Ascending aorta (tissue), 2 donors: ENCODE measurements at places on chromosomes 1 and 21.

DNA sequence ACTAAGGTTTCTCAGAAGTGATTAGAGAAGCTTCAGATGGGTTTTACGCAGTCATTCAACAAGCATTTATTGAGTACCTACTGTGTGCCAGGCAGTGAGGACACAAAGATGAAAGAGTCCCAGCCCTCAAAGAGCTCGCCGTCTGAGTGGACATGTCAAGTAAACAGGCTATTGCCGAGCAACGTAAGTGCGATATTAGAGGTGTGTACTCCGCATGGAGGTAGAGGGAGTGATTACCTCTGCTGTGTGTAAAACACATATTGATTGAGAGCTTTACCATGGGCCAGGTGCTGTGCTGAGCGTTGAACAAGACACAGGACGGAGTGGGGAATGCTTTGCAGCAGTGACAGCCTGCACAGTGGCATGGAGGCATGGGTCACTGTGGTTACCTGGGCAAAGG is 49.5 kb upstream of the GPR37L1 start:
- no peak for DNase-seq

DNA sequence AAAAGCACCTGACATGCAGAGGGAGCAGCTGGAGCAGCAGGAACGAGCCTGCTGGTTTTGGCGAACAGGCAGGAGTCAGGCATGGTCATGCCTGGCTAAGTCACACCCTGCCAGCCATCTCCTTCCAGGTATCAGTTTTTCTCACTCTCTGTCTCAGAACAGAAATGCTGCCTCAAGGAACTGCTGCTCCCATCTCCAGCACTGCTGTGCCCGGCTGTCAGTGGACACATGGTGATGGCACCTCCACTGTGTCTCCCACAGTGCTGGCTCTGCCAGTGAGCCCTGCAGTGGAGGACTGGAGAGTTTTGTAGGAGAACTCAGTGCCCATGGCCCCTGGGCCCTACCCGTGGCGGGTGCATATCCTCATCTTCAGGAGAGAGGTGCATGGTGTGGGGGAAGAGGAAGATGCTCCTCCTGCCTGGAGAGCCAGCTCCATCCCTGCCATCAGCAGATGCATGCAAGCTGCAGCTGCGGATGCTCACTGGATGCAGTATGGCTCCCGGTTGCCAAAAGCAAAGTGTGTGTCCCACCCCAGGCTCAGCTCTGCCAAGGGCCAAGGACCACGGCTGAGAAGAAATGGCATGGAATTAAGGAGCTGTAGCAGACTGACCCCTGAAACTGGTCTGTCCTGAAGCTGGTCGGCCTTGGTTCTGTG is 114.7 kb downstream of the GRIK3 start:
- DNase-seq = no peak

GRCh38 chr1:181179279-181179986 is 90.9 kb downstream of the IER5 start:
- DNase-seq = no peak

DNA sequence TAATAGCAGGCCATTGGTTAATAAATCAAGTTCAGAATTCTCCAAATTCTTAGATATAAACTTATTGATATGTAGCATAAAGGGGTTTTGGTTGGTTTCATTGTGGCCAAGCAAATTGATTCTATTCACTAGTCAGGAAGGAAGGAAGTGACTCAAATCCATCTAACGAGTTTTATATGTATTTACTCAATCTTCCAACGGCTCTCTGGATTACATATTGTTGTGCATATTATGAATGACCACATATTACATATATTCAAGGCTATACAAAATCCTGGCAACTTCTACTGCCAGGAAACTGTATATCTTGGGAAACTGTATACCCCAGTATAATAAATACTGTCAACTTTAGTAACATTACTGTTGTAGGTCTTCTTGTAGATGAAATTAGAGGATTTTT is 20.1 kb upstream of the PDE4B start:
- DNase-seq = no peak

GRCh38 chr1:25723250-25723880 is 76.6 kb upstream of the SELENON start:
- DNase-seq = no peak

- DNase-seq = no peak
Observed at GRCh38 chr1:101086783-101087182, 61.2 kb upstream of the DPH5 start.

GRCh38 chr1:217453816-217454215 is 177.1 kb downstream of the GPATCH2 start:
- no peak for DNase-seq

GRCh38 chr1:25034736-25035522 is 104.9 kb upstream of the RUNX3 start:
- no peak for DNase-seq

DNA sequence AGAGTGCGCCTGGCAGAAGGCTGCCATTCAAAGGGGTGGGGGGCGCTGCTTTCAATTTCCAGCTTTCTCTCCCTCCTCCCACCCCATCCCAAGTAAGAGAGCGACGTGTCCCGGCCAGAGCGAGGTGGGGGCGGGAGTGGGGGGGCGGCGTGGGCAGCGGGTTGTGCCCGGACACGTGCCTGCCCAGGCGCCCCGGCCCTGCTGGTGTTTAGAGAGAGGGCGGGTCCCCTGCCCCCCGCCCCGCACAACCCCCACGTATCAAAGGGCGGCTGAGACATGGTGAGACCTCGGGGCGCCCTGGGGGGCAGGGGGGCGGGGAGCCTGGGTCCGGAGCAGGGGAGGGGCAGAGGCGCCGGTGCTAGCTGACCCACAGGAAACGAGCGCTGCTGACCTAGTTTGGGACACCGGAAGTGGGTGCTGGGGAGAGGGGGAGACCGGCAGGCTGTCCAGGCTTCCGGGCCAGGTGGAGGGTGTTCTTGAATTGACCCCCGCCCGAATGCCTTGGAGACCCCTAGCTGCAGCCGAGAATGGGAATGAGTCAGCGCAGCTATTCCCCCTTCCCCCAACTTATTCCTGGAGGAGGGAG is 1.3 kb downstream of the ZBTB7B start:
- DNase-seq = peak; percentile 88

GRCh38 chr1:31714442-31715086 is 10.7 kb upstream of the COL16A1 start:
- peak; percentile 95 for DNase-seq

DNA sequence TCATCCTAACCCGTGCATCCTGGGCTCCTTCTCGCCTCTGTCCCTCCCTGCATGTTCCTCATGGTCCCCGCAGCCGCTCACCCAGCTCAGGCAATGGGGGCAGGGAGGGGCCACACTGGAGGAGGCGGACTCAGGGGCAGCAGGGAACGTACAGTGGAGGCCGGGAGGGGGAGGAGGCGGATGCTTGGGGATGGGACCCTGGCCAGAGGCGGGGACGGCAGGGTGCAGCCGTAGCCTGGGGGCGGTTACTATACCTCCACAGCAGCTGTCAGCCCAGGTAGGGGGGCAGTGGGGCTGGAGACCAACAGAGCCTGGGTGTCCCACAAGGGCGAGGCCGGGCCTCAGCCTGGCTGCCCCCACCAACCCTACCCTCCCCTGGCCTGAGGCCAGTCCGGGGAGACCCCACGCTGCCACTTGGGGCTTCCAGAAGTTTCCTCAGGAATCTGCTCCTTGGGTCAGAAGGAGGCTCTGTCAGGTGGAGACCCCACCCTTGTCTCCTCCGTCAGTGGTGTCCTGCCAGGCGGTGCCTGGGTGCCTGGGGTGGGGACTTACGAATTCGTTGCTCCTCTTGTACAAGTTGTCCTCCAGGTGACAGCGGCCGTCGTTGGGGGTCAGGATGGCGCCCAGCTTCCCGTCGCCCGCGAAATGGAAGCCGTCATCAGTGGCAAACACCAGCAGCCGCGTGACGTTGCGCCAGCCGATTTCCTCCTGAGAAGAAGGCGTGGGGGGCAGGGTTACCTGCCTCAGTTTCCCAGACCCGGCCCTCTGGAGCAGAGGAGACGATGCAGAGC is 20.7 kb downstream of the ITGB2 start:
- DNase-seq = no peak

DNA sequence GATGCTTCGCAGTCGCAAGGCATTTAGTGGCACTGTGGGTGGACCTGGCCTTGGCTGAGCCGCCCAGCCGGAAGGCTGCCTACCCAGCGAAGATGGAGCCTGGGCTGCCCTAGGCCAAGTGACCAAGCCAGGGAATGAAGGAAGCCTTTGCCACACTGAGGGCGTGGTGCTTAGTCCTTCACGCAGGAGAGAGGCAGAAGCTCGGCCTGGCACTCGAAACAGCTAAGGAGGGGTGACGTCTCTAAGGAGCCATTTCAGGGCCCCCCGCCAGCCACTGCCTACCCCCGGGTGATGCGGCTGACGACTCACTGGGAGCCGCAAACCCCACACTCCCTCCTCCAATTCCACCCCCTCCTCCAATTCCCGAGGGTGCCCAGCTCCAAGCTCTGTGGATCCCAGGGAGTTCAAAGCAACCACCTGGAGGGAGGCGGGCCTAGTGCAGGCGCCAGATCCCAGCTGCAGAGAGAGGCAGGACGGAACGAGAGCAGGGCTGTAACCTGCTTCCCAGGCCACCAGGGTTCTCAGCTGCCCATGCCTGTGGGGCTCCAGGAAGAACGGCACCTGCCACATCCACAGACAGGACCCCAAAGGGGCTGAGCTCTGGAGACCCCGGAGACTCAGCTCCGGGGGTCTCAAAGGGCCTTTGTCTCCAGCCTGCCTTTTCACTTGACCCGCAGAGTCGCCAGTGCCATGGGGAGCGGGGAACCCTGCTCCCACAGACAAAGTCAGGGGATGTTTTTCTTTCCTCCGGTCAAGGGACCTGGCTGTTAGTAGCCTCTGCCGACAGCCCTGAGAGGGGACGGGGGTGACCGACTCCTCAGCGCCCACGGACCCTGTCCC is 75.8 kb downstream of the ARHGEF16 start:
- DNase-seq = no peak

DNA sequence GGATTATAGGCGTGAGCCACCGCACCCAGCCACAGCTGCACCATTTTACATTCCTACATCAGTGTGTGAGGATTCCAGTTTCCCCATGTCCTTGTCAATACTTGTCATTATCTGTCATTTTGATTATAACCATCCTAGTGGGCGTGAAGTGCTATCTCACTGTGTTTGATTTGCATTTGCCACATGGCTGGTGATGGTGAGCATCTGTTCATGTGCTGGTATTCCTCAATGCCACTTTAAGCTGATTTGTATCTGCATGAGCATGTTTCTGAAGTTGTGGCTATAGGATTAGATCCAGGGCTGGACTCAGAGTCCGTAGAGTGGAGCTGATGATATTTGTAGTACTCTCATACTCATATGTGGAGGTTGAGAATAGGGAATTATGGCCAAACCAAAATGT is 36.6 kb downstream of the SRRM1 start:
- DNase-seq = no peak

GRCh38 chr1:101238031-101238628 is 1.3 kb downstream of the S1PR1 start:
- DNase-seq = no peak

GRCh38 chr21:42655796-42656770 is 2.7 kb downstream of the PDE9A start:
- DNase-seq = no peak

DNA sequence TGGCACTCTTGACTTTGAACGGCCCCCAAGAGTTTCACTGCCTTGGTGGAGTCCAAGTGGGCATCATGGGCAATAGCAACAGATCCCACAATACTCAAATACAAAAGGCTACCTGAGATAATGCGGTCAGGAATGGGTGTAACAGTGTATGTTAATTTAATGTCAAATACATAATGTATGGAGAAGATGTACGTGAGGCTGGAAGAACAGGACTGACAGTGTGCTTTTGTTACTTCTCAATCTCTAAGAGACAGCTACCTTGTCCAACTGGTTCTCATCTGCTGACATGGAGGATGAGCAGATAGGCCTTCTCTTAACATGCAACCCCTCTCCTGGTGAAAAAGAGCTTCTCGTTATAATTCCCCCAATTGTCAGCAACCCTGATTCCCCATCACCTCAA is 167.2 kb downstream of the APP start:
- no peak for DNase-seq
